ENCODE measurements at places on chromosomes 16 and 17. TPM values are rescaled to one million over a fixed set of nuclear protein-coding genes. Genes with fewer than 3 reads are reported as not detected.

The HAP1 gene
- 0.70 TPM for polyA plus RNA-seq

The MYO15A gene
- 0.69 TPM for polyA plus RNA-seq

The TP53TG3 gene
- polyA plus RNA-seq: not detected

DNA sequence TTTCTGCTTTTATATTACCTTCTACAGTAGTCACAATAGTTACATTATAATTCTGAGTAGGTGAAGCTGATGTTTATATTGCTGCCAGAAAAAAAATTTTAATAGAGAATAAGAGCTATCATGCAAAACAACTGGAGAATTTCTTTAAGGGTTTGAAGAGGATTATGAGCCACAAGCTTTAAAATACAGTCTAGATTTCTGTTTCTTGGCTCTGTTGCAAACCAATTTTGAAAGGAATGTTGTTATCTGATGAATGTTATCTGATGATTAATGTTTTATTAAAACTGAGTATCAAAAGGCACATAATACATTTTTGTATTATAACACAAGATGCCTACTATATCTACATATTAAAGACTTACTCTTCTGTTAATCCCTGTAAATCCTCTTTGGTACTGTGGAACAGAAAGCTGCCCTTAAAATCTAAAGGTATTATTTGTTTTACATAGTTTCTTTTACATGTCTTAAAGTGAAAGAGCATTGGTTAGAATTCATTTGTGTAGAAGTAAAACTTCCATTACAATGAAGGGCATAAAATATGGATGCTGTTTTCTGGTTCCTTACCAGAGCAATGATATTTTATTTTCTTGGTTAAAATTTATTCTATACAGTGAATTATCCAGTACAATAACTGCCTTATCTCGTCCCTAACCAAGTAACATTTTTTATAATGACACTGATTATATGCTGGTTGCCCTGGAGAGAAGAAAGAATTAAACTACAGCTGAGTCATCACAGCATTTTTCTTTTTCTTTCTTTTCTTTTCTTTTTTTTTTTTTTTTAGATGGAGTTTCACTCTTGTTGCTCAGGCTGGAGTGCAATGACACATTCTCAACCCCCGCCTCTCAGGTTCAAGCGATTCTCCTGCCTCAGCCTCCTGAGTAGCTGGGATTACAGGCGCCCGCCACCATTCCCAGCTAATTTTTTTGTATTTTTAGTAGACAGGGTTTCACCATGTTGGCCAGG, 205.7 kb downstream of the TANC2 start:
- peak; percentile 32 for DNase-seq

DNA sequence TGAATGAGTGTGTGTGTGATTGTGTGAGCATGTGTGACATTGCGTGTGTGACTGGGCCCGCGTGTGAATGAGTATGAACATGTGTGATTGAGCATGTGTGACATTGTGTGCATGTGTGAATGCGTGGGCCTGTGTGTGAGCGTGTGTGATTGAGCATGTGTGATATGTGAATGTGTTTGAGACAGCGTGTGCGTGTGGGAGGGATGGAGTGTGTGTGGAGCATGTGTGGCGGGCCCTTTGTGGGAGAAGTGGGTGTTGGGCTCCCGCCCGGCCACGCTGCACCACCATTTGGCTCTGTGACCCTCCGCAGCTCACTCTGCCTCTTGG, 22.7 kb upstream of the GSE1 start:
- no peak for DNase-seq

DNA sequence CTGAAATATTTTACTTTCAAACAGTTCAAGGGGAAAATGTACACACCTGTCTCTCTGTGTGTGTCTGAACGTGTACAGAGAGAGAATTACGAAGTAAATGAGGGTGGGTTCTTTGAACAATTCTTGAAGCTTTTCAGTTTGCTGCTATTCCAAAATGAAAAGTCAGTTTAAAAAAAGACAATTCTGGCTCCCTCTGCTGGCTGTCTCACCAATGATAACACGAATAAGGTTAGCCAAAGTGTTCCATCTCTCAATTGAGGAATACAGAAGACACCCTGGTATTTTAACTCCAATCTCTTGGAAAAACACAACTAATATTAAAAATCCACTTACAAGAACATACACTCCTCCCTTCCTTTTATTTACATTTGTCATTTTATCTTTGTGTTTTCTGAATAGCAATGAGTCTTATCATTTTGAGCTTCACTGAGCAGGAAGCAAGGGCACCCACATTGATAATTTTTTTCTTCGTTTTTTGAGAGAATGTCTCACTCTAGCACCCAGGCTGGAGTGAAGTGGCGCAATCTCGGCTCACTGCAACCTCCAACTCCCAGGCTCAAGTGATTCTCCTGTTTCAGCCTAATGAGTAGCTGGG, 20.5 kb downstream of the EFTUD2 start:
- DNase-seq: no peak

DNA sequence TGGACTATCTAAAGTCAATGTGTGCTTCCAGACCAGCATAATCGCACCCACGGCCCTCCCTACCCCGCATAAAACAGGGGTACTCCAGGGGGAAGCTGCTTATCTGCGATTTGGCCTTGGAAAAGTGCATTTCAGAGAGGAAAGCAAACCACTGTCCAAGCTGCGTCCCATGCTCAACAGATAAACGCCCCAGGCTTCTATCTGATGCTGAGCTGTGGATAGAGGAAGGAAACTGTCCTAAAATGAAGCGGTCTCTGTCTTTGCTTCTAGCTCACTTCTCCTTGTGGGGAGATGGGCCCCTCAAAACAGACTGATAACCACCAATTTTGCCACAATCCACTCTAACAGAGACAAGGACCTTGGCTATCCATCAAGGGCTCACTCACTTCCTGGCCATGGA, 160.5 kb upstream of the TNRC6C start:
- DNase-seq: no peak

Data from mammary epithelial cell (primary cell).